ENCODE measurements at places on chromosomes 5 and 9.

DNA sequence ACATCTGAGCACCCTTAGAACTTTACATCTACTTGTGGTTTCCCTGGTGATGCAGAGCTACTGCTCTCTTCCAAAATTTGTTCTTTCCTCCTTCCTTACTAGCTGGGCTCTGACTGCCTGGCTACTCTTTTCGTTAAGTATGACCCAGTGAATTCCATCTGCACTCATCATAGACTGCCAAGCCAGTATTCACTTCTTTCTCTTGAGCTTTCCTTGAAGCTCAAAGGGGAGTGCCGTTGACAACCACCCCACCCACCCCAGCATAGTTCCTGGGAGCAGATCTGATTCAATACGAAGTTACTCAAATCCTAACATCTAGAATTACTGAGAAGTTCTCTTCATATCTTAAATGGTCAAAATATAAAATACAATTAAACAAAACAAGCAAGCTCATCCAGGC is 190.5 kb downstream of the ADAMTS12 start:
- no peak for DNase-seq

GRCh38 chr5:7822449-7822848 is 28.5 kb downstream of the CFAP90 start:
- DNase-seq: no peak

DNA sequence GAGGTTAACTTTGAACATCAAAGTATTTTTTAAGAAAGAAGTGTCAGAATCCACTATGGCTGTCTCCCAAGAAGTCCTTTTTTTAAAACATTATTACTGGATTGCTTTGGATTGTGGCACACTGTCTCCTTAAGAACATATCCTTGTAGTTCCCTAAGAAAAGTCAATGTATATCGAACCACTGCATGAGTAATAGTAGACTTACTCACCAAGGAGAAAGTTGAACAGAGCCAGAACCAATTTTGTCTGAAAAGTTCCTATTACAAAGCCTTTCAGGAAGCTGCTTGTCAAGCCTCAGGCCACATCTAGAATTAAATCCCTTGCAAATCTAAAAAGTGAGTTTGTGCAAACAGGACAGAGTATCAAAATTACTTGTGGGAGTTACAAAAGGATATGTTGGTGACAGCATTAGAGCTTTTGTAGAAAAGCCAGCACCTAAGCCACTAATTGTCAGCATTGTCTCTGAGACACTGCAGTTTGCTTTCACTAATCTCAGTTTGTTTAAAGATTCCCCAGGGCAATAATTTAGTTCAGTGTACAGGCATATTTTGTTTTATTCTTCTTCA is 195.4 kb downstream of the MPDZ start:
- no peak for DNase-seq

- no peak for DNase-seq
Observed at GRCh38 chr5:62083247-62083646, 222.8 kb upstream of the KIF2A start.

DNA sequence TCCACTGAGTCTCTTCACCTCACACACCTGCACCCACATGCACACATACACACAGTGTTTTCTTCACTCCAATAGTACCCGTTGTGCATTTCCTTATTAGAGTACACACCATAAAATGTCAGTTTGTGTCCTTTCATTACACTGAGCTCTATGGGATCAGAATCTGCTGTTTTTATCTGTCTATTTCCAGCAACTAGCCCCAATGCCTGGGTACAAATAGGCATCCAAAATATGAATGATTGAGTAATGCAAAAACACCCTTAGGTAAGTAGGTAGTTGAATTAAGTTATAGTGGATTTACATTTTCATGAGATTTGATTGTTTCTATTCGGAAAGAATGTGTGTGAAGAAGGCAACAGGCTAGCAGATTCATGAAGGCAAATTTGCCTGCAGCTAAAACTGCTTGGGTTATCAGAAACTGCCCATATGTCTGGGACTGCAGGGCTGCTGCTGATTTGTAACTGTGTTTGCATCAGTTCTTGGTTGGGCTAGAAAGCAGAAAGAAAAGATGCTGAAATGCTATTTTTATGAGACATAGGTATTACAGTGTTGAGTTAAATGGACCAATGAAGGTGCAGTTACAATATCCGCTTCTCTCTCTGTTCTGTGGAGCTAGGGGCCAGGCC is 26.9 kb downstream of the PPP3R2 start:
- DNase-seq: no peak

DNA sequence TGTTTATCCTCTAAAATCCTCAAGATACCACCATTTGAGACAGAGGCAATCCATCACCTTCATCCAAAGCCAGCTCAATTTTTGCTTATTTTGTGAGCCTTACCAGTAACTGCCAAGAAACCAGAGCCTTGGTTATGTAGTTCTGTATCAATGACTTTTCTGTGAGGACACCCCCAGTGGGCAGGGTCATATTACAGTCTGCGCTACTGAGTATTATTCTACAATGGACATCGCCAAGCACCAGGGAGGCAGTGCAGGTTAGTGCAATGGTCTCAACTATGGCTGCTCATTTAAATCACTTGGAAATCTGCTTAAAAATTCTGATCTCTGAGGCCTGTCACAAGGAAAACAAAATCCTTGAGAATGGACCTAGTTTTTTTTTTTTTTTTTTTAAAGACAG is 90.5 kb upstream of the NIPAL4 start:
- no peak for DNase-seq

DNA sequence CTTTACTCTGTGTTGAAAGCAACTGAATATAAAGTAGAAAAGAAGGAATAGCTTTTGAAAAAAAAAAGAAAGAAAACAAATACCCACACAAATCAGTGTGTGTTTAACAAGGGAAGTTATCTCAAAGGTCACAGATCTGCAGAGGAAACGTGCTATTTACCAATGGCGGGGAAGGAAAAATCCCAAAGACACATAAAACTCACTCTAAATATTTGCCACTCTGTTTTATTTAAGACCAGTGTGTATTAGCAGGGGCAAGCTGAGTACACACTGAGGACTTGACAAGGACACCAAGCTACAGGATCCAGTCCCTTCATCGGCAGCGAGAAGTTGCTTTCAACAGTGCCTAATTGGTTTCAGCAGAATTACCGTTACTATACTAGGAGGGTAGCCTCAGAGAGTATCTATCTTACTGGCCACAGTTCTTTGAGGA is 252.5 kb downstream of the DEPDC1B start:
- DNase-seq: no peak

DNA sequence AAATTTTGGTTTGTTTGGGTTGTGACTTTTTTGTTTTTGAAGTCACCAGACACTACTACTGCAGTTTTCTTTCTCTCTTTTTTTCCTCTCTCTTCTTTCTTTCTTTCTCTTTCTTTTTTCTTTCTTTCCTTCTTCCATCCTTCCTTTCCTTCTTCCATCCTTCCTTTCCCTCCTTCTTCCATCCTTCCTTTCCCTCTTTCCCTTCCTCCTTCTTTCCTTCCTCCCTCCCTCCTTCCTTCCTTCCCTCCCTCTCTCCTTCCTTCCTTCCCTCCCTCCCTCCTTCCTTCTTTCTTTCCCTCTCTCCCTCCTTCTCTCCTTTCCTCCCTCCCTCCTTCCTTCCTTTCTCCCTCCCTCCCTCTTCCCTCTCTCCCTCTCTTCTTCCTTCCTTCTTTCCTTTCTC is 230.3 kb upstream of the TYRP1 start:
- no peak for DNase-seq

GRCh38 chr5:139660923-139661814 is 13.0 kb downstream of the CXXC5 start:
- DNase-seq: no peak

DNA sequence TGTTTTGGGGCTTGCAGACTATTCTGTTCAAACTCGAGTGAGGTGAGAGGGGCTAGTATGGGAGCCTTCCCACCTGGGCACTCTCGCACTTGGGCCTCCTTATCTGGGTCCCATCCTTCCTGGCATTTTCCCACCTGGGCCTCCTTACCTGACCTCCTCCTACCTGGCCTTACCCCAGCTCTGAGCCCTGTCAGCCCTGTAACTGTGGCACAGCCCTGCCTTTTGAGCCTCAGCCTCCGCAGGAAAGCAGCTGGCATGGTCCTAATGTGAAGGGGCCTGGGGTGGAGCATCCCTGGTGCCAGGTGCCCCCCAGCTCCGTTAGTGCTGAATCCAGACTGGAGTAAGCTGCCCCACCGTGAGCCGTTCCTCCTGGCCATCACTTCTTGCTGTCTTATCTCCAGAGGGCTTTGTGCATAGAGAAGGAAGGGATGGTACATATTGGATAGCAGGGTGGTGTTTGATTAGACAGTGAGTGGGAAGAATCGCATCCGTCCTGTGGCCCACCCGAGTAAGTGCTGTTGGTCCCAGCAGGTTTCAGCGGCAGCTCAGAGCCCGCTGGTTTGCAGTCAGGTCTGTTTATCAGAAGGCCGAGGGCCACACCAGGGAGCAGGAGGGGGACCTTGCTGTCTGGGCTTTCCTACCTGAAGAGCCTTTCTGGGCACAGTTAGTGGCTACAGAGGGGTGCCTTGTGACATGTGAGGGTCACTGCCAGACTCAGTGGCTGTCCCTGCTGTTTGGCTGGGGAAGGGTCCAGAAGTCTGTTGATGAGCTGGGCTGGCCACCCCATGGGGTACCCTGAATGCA is 76.5 kb downstream of the WNK2 start:
- no peak for DNase-seq

DNA sequence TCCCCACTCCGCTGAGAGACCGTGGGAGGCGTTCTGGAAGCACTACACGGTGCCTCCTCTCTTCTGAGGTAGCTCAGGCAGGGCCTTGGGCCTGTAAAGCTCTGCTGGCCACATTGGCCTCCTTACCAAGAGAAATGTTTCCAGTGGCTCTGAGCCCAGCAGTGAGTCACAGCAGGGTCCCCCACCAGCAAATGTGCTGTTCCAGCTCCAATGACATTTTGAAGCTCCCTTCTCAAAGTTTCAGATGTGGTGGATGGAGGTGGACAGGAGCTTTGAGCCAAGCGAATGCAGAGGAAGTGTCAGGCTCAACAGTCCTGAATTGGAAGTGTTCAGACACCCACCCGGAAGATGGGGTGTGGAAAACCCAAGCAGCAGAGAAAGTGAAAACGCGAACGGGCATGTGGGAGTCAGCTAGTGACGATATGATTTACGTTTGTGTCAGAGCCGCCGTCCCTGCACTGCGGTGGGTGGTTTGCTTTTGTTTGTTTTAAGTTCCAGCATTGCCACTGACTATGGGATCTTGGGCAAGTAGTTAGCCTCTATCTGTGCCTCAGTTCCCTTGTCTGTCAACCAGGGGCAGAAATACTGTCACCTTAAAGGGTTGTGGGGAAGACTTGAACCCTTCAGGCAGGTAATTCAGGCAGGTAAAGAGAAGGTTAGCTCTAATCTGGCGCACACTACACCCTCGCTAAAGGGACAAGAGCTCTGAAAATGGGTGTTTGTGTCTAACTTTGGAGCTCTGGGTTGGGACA is 38.2 kb downstream of the C5orf15 start:
- peak; percentile 52 for DNase-seq

DNA sequence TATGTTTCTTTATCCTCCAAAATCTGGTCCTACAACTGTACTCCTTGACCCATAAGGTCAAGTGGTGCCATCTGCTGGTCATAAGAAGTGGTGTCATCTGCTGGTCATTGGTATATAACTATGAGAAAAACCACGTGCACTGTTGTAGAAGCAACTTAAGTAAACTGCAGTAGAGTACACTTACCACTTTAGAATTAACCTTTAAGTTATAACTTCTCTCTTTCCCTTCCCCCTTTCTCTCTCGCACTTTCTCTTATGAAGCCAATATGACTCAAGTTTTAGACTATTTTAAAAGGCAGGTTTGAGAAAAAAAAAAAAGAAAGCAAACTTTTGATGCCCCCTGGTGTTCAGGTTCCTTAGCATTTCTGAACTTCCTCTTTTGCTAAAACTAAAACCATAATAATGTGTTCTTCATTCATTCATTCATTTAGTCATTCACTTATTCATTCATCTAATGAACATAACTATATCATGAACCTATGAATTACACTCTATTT is 12.8 kb upstream of the MTAP start:
- DNase-seq: no peak

DNA sequence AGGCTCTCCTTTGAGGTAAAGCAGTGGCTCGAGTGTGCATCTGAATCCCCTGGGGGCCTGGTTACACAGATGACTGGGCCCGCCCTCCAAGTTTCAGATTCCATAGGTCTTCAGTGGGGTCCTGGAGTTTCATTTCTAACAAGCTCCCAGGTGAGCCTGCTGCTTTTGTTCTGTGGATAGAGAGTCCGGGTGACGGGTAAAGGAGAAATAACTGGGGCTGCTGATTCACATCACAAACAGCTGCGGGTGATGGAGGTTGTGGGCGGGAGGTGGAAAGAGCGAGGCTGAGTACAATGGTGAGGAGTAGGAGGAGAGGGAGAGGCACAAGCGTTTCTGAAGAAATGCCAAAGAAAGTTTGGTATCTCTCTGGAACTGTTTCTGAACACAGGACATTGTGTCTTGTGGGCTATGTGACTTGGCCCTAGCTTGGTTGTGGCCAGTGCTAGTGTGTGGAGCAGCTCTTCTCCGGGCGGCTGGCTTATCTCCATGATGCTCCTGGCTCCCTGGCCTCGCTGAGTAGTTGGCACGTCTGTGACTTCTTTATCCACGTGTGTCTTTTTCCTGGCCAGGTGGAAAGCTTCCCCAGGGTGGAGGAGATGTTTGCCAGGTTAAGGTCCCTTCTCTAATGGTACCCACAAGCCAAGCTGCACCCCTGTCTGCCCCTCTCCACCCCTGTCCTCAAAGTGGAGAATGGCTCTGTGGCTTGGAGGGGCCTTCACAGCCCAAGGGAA is 61.7 kb downstream of the HSPA4 start:
- DNase-seq: peak; percentile 12

DNA sequence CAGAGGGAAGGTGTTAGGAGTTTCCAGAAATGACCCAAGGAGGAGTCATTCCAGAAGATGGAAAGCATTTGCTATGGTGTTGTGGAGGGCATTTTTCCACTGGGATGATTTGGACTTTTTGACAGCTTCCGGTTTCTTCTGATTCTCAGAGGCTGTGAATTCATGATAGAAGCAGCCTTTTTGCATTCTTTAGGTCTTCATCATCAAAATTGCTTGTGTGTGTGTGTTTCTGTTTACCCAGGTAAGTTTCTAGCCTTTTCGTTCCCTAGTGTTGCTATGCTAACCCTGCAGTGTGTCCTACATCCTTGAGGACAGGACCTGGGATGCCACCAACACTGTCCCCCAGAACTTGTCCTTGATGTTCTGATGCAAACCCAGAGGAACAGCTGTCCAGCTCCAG is 19.6 kb downstream of the IRX1 start:
- no peak for DNase-seq

- no peak for DNase-seq
Observed at GRCh38 chr9:86252870-86253269, 6.6 kb downstream of the C9orf153 start.

- no peak for DNase-seq
Observed at GRCh38 chr9:88090151-88090581, 48.1 kb downstream of the SPATA31C2 start.

DNA sequence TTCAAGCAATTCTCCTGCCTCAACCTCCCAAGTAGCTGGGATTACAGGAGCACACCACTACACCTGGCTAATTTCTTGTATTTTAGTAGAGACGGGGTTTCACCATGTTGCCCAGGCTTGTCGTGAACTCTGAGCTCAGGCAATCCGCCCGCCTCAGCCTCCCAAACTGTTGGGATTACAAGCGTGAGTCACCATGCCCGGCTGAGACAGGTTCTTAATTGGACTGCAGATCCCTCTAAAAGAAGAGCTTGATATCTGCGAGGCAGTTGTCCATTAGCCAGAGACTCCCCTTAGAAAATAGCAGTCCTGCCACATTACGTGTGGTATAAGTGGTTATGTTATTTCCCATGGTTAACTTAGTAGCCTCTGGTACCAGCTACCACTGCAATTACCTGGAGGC is 46.6 kb upstream of the NPR3 start:
- no peak for DNase-seq

GRCh38 chr9:84151236-84151635 is 170.6 kb downstream of the RMI1 start:
- no peak for DNase-seq

- DNase-seq: no peak
Observed at GRCh38 chr5:149671544-149671943, 58.6 kb upstream of the PPARGC1B start.

Measured in stimulated activated CD4-positive, alpha-beta T cell treated with anti-CD3 and anti-CD28 coated beads, Interleukin-1b, Interleukin-23, amount 100 ng/mL, for 4 hours (primary cell).